NCI-H187 (cell line): ENCODE measurements at places on chromosomes 5 and 9.

GRCh38 chr9:123162791-123163345 is 105.5 kb downstream of the STRBP start:
- no peak for DNase-seq

DNA sequence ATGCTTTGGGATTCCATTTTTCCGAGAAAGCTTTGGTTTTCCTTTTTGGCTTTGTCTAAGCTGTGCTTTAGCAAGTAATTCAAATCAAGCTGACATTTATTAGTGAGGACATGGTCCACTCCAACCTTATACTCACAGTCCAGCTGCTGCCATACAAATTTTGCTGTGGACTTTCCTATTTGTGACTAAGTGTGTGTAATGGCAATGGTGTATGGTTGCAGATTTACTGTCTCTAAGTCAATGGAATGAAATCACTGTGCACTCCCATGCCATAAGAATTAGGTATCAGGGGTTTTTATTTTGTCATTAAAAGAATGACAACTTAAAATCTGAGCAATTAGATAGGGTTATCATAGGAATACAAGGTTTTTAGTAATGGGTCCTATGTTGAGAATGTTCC is 530.0 kb downstream of the CCDC171 start:
- no peak for DNase-seq

DNA sequence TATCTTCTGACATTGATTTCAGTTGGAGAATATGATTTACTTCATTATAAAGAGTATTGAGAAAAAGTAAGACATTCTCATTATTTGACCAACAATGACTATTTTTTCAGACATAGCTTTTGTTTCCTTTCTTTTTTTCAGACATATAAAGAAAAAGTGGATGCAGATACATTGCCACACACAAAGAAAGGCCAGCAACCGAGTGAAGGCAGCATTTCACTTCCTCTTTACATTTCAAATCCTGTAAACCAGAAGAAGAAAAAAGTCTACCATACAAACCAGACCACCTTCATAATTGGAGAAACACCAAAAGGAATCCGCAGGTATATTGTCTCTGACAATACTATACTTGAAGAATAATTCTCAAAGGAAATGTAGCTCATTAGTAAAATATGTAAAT is 128.9 kb downstream of the ERCC6L2 start:
- no peak for DNase-seq

- DNase-seq: peak; percentile 58
Observed at GRCh38 chr9:114505187-114506081, at the start of gene WHRN. TSS of gene WHRN (minus strand) at chr9:114505473. CDS start at chr9:114504801, 672 bp downstream.

GRCh38 chr9:27367921-27368315 is 71.0 kb upstream of the EQTN start:
- DNase-seq: no peak

DNA sequence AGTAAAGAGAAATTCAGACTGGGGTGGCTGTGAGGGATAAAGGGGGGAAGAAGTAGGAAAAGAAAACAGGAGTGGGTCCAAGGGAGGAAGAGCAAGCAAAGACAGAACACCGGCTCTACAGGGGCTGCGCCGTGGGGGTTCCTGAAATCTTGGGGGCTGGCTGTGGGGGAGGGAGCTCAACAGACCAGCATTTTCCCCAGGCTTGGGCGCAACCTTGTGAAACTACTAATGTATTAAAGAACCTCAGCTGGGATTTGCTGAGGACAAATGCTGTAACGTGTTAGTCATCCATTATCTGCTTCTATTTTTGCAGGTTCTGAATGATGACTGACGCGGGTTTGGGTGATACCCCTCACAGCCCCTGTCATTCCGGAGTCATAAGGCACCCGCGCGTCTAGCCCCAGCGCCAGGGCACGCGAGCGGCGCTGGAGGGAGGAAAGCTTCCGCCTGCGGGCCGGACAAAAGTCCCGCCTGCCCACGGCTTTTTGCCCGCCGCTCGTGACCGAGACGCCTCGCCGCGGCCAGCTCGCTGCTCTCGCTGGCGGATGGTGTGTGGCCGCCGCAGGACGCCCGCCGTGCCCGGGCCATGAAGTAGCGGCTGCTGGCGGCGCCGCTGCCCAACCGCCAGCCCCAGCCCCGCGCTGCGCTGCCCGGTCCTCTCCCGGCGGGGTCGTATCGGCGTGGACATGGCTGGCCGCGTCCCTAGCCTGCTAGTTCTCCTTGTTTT is 110.6 kb downstream of the PAM start:
- peak; percentile 40 for DNase-seq

- DNase-seq: no peak
Observed at GRCh38 chr9:112411626-112412027, 31.7 kb downstream of the HSDL2 start.

DNA sequence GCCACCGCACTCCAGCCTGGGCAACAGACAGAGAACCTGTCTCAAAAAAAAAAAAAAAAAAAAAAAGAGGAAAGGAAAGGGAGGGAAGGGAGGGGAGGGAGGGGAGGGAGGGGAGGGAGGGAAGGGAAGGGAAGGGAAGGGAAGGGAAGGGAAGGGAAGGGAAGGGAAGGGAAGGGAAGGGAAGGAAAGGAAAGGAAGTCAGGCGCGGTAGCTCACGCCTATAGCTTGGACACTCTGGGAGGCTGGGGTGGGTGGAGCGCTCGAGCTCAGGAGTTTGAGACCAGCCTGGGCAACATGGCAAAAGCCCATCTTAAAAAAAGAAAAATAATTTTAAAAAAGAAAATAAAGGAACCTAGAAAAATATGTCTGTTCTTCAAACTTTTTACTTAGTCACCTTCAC is 56.0 kb upstream of the CER1 start:
- no peak for DNase-seq

DNA sequence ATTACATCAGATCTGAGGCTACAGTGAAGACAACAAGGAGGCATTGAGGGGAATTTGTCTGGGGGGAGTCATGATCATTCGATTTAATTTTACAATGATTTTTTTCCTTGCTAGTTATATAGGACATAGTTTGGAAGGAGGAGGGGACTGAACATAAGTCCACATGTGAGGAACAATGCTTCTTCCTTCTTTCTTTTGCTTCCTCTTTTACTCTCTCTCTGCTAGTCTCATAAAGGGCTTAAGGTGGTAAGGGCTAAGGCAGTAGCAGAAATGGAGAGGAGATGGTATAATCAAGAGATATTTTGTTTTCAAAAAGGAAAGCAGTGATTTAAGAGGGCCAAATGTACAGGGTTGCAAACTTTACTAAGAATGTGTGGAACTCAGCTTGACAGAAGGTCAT is 64.3 kb downstream of the GRIN3A start:
- DNase-seq: no peak

GRCh38 chr5:143413958-143414669 is 10.6 kb upstream of the NR3C1 start:
- DNase-seq: no peak

DNA sequence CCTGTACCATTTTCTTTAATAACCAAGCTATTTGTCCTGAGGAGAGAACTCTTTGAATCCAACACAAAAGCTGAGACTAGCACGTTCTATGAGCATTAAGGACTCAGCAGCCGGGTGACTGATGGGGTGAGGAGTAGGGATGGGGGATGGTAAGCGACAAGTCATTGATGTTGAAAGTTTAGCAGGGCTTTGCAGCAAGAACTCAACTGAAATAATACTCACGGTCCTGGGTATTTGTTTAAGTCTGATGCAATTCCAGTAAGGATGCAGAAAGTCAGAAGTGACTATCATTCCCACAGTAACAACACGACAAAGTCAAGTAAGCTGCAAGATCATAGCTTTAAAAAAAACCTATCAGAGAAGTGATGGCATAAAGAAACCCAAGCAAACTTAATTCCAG is 131.1 kb downstream of the ACTL7B start:
- no peak for DNase-seq

DNA sequence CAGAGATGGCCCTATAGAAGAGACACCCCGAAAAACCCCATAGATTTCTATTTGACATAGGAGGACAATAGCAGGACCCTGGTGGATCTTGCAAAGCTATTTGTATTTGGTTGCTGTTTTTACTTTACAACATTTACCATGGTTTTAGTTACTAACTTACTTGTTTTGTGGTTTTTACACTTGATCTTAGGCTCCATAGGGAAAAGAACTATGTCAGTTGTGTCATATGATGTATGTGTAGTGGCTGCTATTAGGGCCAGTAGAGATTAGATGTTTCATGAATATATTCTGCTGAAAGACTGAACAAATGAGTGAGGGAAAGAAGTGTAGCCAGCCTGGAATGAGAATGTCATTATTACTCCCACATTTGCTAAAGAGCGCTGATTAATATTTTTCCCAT is 388.1 kb downstream of the SEMA5A start:
- no peak for DNase-seq

DNA sequence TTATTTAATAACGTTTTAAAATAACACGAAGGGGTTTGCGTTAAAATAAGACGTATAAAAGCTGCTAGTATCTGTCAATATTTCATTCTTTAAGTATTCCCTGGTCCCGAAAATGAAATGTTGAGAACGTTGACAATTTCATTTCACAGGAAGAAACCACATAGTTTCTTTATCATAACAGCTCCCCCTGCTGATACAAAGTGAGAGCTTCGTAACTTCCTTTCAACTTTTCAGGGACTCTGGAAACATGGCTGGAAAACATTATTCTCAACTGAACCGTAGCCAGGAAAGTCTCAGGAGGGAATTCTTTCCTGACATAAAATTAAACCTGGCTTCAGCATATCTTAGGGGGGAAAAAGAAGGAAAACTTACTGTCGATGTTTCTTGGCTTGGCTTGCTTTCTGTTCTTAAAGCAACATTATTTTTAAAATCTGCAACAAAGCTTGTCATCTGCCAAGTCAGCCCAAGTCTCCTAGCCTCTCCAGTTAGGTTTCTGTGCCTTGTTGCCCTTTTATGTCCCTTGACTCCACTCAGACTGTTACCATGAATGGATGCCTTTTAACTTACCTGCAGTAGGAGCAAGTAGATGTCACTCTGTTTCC is 122.9 kb upstream of the DAB2 start:
- DNase-seq: no peak

GRCh38 chr9:36030871-36031270 is 5.8 kb upstream of the RECK start:
- DNase-seq: no peak

GRCh38 chr9:119938871-119939270 is 569.6 kb upstream of the BRINP1 start:
- no peak for DNase-seq

- no peak for DNase-seq
Observed at GRCh38 chr9:94079236-94079635, 5.0 kb upstream of the PTPDC1 start.

DNA sequence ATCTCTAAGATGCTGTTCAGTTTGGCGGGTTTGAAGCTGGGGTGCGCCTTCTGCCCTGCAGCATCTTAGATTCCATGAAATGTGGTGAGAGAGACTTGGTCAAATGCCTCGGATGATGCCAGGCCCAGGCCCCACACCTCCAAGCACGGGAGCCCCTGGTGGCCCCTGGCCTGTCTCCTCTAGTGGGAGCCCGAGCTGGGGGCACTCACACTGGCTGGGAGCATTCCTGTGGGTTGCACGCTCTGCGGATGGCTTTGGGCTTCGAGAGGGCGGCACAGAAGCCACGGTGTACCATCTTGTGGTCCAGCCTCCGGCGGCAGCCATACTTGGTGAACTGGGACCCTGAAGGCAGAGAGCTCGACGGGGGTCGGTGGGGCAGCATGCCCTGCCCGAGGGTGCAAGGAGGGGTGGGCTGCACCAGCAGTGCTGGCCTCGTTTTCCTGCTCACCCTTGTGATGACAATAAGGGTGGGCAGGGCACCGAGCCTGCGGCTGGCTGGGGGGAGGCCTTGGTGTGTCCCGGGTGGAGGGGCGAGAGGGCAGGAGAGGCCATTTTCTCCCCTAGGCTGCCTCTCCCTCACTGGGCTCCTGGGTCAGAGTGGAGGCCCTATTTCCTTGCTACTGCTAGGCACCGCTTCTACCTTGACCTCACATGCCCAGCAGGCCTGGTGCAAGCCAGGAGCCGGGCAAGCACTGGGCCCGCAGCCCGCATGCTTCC is 65.8 kb downstream of the ZNF354C start:
- no peak for DNase-seq

DNA sequence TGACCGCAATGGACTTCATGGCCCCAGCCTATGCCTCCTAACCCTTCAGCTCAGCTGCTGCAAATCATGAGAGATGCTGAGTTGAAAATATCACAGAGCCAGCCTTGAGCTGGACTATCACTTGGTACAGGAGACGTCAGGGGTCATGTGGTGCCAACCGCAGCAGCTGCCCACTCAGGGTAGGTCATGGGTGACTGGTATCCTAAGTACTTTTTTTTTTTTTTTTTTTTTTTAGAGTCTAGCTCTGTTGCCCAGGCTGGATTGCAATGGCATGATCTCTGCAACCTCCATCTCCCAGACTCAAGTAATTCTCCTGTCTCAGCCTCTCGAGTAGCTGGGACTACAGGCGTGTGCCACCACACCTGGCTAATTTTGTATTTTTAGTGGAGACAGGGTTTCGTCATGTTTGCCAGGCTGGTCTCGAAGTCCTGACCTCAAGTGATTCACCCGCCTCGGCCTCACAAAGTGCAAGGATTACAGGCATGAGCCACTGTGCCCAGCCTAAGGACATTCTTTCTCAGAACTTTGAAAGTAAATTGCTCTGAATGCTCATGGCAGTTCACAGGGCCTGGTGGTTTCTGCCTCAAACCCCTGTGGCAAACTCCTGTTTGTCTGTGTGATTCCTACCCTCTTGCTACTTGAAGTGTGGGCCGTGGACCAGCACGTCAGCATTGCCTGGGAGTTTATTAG is 21.3 kb downstream of the WWC1 start:
- DNase-seq: no peak
